Calu3 (cell line): ENCODE measurements at places on chromosomes 13 and 19.

DNA sequence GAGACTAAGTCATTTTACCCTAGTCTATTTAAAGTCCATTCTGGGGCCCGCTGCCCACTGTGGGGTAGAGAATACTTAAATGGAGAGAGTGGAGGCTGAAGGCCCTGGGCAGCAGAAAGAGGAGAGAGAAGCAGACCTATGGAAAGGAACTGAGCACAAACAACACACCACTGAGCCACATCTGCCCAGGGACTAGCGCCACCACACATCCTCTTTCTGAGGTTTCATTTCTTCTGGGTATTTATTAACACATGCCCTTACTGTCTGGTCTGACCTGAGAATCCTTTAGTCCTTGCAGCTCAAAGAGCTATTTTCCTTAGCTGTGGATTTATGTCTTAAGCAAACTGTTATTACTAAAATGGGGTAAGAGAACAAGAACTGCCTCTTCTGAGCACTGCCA lies 154.0 kb downstream of the NALCN start:
- DNase-seq: no peak

DNA sequence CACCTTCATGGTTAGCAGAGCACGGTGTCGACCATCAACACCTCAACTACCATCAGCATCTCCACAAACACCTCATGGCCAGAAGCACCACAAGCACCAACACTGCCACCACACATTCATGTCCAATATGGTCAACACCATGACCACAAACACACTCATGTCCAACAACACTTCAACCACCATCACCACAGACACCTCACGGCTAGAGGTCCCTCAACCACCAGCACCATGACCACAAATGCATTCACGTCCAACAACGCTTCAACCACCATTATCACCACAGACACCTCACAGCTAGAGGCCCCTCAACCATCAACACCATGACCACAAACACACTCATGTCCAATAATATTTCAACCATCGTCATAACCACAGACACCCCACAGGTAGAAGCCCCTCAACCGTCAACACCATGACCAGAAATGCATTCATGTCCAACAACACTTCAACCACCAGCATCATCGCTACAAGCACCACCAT lies 10.2 kb downstream of the TRAPPC5 start:
- DNase-seq: no peak

GRCh38 chr13:32001769-32002168 lies 29.8 kb upstream of the FRY start:
- DNase-seq: no peak

GRCh38 chr13:45925151-45925550 lies 73.6 kb upstream of the SIAH3 start:
- DNase-seq: no peak

- DNase-seq: no peak
These were observed 20.9 kb downstream of the C19orf12 start for GRCh38 chr19:29694161-29694560.
